Activated CD4-positive, alpha-beta T cell treated with anti-CD3 and anti-CD28 coated beads, Interleukin-2, amount 50 U/mL, for 16 hours (primary cell): ENCODE measurements at places on chromosomes 5 and 9.

- DNase-seq, result no peak
These were observed 16.8 kb upstream of the ATP6V1G1 start for GRCh38 chr9:114570742-114571141.

DNA sequence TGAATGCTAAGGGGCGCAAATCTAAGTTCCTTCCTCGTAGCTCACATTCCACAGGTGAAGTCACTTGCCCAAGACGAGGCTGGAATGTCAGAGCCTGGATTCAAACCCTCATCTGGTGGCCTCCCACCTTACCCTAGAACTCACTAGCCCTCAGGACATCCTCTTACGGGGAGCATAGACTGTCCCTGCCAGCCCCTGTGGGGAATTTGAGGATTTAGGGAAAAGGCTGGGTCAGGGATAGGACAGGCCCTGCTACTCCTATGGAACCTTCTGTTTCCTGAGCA, 45.0 kb downstream of the IRF1 start:
- DNase-seq, result no peak

- no peak for DNase-seq
These were observed 55.1 kb downstream of the ABCA1 start for GRCh38 chr9:104872656-104873488.

DNA sequence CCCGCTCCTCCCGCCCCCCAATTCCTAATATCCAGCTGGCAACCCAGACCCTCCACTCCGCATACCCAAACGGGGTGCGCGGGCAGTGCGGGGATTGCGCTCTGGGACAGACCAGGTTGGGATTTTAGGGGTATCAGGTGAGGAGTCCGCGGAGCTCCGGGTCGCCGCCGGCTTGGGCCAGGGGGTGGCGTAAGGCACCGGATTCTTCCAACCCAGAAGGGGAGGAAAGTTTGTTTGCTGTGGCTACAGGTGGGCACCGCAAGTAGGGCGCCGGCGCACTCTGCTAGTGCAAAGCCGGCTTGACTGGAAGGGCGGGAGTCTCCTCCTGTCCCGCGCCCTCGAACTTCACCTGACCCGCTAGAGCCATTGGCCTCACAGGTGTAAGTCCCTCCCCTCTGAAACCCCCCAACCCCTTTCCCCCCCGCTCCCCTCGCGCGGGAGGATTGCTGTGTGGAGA, 709 bp downstream of the IQGAP2 start:
- peak; percentile 65 for DNase-seq

- no peak for DNase-seq
These were observed 247.5 kb upstream of the TMEM161B start for GRCh38 chr5:88515881-88516819.

GRCh38 chr5:162520878-162521277, 453.3 kb downstream of the GABRG2 start:
- DNase-seq, result no peak

GRCh38 chr5:159212657-159213462, 3.5 kb upstream of the RNF145 start:
- DNase-seq, result no peak
